ENCODE measurements at places on chromosomes 3 and 15.

GRCh38 chr15:43776718-43777266 is at the start of gene ELL3:
ELL3 (minus strand) TSS chr15:43776966; CDS start chr15:43776901, 65 bp downstream.
- no peak for DNase-seq

DNA sequence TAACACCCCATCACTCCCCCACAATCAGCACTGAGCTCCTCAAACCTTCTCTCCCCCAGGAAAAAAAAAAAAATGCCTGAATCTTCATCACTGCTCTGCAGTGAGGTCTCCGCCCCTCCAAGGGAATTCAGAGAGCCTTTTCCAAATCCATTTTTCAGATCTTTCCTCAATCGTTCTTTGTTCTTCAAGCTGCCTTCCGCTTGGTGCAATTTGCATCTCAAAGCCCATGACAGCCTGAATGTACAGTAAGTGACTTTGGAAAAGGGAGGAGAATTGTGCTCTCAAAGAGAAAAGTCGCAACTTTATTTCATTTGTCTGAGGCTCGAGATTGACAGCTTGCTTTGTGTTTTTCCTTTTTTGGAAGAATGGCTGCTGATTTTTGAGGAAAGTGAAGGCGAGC is 75.0 kb downstream of the CORO2B start:
- no peak for DNase-seq

DNA sequence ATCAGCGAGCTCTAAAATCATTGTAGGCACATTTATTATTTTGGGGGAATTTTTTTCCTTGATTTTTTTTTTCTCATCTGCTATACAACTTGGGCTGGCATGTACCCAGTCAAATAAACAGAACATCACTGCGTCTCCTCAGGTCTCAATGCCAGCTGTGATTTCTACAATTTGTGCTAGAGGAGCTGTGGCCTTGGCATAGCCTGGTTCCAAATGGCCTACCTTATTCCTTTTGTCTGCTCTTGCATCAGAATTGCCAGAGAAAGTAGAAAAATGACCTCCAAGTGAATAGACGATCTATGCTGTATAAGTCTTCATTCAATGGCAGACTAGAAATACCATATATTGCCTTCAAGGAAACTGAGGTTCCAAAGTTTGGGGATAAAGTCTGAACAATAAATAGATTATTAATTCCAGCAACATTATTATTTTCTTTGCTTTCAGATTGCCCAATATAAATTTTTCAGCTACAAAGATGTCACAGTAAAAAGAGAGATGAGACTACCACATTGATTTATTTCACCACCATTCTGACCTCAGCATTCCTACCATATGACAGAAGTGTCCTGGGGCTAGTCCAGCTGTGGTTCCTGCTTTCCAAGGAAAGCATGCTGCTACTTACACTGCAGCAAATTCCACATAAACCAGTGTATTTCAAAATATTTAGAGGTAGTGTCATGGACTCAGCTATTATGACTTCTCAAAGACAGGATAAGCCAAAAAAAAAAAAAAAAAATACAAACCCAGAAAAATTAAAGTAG is 493.9 kb upstream of the ZNF385D start:
- no peak for DNase-seq

- no peak for DNase-seq
Observed at GRCh38 chr3:150033721-150034120, 63.0 kb upstream of the PFN2 start.

GRCh38 chr15:32682569-32682968 is 35.2 kb upstream of the GREM1 start:
- DNase-seq = no peak

- DNase-seq = no peak
Observed at GRCh38 chr15:37260255-37260654, 159.9 kb upstream of the MEIS2 start.

DNA sequence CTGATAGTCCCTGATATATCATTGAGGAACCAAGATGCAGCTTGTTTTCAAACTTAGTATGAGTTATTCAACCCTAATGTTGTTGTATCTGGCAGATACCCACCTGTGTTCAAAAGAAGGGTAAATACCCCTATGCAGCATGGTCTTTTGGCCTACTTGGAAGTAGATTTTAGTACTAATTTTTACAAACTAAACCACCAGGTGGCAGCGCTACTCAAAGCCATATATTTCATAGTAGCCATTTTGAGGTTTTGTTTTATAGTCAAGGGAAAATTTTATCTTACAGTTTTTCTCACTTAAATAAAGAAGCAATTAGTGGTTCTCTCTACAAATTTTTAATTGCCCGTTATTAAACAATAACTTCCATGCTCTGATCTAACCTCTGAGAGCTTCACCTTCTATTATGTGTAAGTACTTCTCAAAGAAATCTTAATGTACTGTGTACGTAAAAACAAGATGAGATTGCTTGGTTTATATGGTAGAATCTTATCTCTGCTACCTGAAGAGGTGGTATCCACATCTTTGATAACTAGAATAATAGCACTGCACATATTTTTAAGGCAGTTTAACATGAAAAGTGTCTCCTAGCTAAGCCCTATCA is 31.5 kb upstream of the MLF1 start:
- no peak for DNase-seq

GRCh38 chr15:91348752-91349500 is 248.9 kb downstream of the SV2B start:
- no peak for DNase-seq

GRCh38 chr3:124442463-124442862 is 287.8 kb upstream of the UMPS start:
- DNase-seq = no peak

DNA sequence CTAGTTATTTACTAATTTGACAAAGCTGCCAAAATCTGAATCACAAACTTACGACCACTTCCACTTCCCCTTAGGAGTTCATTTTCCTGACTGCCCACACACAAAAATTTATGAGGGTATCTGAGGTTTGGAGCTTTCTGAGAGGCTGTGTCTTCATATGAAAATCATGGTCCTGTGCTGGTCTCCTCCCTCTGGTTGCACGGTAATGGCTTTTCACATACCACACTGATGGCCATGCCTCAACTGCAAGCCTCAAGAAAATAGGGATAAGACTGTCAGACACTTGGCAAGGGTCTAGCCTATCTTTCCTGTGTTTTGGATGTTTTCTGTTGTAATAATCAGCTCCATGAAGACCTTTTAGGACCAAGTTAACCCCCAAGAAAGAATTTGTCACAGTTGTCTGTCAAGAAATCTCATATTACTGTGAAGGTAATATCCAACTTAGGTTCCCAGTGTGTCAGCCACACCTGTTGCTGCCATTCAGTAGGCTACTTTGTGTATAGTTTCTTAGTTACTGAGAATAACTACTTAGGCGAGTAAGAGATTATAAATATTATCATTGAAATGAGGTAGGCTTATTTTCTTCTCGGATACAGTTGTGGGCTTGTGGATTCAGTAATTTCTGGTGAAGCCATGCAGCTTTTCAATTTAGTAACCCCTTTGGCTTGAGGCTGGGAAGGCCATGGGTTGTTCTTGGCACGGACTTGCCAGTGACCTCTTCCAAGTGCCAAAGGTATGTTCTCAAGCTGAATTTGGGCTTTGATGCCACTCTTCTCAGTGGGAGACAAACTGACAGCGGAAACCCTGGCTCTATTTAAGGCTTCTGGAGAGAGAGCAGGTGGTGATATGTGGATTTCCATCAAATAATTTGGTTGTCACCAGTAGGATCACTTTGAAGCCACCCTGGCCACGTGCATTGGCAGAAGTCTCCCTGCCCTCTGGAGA is 101.1 kb downstream of the RYR3 start:
- DNase-seq = no peak

DNA sequence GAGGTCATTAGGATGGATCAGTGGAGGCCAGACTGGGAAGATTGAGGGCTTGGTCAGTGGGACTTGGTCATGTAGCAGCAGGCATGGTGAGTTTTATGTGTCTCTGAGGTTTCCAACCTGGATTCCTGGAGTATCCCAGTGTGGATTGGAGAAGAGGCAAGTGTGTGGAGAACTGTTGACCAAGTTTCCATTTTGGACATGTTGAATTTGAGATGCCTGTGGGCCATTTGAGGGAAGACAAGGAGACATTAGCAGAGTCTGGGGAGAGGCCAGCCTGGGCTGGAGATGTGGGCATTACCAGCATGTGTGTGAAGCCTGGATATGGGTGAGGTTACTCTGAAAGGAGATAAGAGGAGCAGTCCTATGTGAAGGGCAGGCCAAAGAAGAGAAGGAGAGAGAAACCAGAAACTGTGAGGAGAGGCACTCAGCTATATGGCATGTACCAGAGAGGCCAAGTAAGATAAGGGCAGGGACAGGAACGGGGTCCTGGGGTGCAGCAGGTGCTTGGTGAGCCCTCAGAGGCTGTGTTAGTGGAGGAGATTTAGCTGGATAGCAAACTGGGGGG is 4.3 kb downstream of the SLC25A38 start:
- DNase-seq = no peak

DNA sequence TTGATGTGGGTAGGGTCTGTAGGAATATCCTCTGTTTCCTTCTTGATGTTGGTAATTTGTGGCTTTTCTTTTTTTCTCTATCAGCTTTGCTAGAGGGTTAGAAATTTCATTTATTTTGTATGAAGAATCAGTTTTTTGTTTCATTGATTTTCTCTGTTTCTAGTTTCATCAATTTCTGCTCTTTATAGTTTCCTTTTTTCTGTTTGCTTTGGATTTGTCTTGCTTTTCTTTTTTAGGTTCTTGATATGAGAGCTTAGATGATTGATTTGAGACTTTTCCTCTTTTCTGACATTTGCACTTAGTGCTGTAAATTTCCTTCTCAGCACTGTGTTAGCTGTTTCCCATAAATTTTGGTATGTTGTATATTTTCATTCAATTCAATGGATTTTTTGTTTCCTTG is 61.3 kb downstream of the LSM3 start:
- no peak for DNase-seq

DNA sequence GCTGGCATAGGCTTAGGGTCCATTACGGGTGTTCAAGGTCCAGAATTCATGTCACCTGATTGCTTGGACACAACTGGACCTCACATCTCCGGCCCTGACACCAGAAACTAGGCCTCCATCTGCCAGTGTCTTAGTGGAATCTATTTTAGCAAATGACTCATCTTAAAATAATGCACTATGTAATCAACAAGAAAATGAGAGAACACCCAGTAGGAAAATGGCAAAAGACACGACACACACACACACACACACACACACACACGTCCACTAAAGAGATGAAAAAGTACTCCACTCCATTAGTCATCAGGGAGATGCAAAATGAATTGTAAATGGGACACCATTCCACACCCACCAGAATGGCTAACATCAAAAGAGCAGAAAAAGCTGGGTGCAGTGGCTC is 11.2 kb downstream of the APBA2 start:
- DNase-seq = no peak

DNA sequence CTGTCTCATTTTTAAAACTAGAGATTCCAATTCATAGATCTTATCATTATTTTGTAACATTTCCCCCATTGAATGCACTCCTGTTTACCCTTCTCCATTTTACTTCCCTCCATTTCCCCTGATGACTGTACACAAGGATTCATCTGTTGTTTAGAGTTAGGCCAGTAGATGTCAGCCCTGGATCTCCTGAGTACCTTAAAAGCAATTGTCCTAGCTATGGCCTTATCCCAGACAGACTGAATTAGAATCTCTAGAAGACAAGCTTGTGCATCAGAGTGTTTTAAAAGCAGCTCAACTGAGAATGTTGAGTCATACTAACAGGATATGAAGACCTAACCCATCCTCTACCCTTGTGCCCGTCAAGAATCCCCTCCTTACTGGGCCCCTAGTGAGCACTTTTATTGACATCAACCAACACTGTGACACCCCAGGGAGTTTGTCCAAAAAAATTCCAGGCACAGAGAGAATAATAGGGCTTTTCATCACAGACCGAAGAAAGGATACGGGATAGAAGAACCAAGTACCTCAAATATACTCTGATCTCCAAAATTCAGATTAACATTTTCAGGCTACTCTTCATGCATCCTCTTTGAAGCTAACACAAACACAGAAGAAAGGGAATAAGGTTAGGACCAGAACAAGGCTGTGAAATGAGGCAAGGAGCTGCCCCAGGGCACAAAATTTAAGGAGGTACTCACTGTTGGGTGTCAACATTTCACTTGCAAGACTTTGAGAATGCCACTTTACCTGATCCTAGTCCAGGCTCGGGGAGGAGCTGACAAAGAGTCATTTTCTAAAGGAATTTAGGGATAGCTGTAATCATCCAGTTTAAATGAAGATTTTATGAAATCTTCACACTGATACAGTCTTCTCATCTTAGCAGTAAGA is 17.1 kb downstream of the ZBED2 start:
- DNase-seq = no peak

- DNase-seq = no peak
Observed at GRCh38 chr3:44802011-44802410, 40.4 kb downstream of the KIF15 start.

GRCh38 chr15:69092159-69092558 is 68.3 kb upstream of the GLCE start:
- DNase-seq = no peak

DNA sequence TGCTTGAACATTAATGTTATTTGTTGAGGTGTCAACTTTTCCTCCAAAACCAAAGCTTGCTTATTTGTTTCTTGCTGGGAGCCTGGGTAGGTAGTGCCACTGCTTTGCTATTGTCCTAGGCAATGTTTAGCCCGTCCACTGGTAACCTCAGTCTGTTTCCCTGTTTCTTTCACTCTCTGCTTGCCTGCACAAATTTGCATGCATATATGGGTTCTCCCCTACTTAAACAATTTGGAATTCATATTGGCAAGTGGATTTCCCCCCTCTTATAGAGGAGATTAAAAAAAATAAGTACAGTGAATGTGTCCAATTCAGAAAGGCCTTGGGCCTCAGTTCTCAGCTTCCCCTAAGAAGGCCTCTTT is 45.0 kb upstream of the BOC start:
- DNase-seq = no peak

GRCh38 chr3:112604536-112604935 is 36.4 kb downstream of the CCDC80 start:
- DNase-seq = no peak

- no peak for DNase-seq
Observed at GRCh38 chr3:183301937-183302580, 49.0 kb downstream of the B3GNT5 start.

GRCh38 chr15:40498418-40498817 is 27.6 kb downstream of the CHST14 start:
- DNase-seq = no peak

Measured in caudate nucleus (tissue), 63 donors.